ENCODE measurements at places on chromosomes 16 and 17. TPM values are rescaled to one million over a fixed set of nuclear protein-coding genes. Genes with fewer than 3 reads are reported as not detected.

DNA sequence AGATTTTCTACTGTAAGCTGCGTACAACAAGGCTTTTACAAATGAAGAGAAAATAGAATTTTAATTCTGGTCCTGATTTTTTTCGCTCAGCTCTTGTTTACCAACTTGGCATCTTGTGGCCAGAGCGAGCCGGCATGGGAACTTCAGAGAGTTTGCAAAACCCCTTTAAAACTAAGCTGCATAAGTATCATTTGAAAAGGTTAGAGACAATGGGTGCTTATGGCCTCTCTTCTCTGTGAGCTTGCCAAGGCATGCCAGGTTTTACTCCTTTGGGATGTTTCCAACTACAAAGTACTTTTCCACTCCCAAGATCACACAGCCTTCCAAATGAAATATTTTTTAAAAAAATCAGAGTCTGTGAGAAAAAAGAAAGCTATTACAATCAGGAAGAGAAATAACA lies 62.4 kb upstream of the FA2H start:
- no peak overlapping the region for H3K27ac ChIP-seq
- DNase-seq = no peak
- no peaks in the 10 kb centered on the region for H3K4me1 ChIP-seq
- peaks cover 10% of the 10 kb centered on the region for H3K27me3 ChIP-seq

DNA sequence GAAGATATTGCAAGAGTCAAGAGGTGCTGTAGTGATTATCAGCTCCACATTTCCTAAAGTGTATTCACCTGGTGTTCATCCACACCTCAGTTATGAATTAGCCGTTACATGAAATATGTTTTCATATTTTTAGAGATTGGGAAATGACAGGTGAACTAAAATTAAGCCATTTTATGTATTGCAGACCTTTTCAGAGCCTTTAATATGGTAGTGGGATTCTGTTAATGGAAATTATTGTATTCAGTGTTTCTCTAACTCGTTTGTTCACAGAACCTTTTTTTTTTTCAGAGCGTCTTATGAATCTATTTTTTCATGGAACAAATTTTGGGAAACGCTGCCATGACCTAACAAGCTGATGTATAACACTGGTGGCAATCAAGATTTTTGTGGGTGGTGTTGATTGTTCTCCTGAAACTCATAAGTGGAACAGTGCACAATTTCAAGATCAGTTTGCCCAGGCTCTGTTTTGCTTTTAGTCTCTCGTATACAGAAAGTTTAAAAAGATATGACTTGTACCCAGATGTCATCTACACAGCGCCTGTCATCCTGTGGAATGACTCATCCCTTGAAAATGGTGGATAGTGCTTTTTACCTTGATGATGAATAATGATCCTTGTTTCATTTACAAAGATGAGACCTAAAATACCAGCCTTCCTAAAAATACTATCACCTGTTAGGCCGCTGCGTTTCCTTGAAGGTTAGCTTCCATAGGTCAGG lies 88.8 kb downstream of the ARHGAP44 start:
- no peaks in the 10 kb centered on the region for H3K27me3 ChIP-seq
- no peak for DNase-seq
- H3K36me3 ChIP-seq = no peaks in the 10 kb centered on the region

- no peaks in the 10 kb centered on the region for H3K4me1 ChIP-seq
- no peaks in the 10 kb centered on the region for H3K27me3 ChIP-seq
- no peak overlapping the region for H3K27ac ChIP-seq
- no peak overlapping the region for H3K4me3 ChIP-seq
Observed at GRCh38 chr17:70336411-70336810, 167.1 kb downstream of the KCNJ2 start.

DNA sequence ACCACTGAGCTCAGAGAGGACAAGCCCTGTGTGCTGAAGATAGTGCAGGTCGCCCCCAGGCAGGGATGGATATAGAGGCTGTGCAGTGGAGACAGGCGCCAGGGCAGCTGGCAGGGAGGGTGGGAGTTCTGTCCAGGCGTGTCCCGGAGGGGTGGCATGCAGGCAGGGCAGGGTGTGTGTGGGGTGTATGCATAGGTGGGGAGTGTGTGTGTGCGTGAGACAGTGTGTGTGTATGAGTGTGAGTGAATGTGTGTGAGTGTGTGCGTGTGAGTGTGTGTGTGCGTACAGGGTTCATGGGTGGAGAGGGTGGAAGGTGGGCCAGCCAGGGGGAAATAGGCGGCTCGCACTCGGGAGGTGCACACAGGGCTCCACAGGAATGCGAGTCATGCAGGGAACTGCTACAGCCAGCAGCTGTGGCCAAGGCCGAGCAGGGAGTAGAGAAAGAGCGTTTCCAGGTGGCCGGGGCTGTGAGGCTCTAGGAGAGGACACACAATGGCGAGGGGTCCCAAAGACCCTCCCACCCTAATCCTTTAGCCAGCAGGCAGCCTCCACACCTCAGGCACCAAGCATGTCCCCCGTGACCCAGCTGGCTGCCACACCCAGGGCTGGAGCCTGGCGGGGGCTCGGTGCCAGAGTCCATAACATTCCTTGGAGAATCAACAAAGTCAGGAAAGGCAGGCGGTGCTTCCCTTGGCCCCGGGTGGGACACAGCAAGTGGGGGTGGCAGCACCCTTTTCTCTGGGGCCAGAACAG lies 4.6 kb downstream of the PLCD3 start:
- no peaks in the 10 kb centered on the region for H3K4me1 ChIP-seq
- peaks cover 13% of the 10 kb centered on the region for H3K27me3 ChIP-seq
- no peak overlapping the region for H3K27ac ChIP-seq
- no peaks in the 10 kb centered on the region for H3K36me3 ChIP-seq
- no peak for DNase-seq

NTN1 gene
- total RNA-seq = 0.09 TPM

GRIN2A gene
- not detected for total RNA-seq

DNA sequence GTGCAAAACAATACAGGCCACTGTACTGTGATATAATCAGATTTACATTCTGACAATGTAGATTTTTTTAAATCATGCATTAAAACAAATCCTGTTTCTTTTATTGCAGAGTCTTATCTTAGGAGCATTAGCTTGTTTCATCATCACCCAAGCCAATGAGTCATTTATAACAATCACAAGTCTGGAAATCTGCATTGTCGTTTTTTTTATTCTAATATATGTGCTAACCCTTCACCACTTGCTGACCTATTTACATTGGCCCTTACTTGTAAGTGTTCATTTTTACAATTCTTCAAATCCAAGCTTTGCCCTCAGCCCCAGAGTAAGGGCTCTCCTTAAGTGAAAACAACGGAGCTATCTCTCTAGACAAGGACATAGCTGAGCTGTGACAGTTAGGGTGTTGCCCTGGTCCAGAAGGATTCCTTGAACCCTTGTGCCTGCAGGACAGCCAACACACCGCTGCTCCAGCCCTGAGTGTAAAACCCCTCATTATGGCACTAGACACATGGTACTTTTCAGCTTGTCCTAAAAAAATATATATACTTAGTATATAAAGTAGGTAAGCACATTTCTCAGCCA lies 3.7 kb downstream of the CMTM1 start:
- H3K36me3 ChIP-seq = peaks cover 29% of the 10 kb centered on the region
- H3K27ac ChIP-seq = no peak overlapping the region
- H3K4me3 ChIP-seq = no peak overlapping the region

PIK3R6 gene
- total RNA-seq = 18.5 TPM

Measured in activated naive CD8-positive, alpha-beta T cell treated with anti-CD3 and anti-CD28 coated beads, Interleukin-2, amount 10 ng/mL, durations not matched to agents 7 days and 5 days (primary cell).